Cortex of kidney (tissue), 1 donor: ENCODE measurements at places on chromosomes 7 and 10.

DNA sequence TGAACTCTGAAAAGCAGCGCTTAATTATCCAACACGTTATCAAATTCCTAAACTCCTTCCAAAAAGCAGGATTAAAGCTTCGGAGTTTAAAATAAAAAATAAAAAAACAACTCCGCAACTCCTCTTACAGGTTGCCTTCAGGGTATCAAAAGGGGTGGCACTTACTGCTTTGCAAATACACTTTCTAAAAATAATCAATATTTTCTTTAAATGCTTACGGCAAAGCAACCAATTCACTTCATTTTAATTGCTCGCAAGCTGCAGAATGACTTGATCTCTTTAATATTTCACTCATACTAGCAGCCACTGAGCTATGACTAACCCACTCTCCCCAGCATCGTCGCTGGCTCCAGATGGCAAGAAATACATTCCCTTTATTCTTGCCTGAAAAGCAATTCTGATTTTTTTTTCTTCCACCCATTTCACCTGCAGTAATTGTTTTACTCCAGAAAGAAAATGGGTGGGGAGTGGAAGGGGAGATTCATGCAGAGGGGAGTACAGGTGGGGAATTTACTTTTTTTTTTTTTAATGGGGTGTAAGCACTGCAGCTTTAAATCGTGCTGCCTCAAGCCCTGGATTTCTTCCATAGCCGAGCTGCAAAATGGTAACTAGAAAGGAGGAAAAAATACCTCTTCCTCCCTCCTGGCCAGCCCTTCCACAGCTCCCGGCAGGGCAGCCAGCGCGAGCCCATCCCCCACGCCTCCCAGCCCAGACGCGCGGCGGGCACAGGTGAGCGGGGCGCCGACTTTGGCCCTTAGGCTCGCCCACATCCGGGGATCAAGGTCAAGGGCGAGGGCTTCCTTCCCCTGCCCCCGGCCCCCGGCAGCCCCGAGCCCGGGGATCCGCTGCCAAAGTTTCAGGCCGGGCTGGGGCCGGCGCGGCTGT is 54.2 kb upstream of the FHIP2A start:
- DNase-seq = no peak

DNA sequence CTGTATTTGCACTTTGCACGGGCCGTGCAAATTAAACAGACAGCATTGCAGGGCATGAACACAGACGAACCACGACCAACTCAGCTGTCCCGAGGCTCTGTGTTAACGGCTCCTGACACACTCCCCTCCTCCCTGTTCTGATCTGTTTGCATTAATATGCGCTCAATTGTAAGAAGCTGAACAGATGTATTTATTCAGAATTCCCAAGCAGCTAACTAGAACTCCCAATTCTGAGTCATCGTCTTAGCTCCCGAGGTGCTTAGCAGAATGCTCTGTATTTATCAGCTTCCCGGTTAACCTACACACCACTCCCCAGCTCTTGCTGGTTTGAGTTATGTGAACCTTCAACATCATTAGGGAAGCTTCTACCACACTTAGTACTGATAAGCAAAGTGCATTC is 286.4 kb downstream of the PTPRN2 start:
- no peak for DNase-seq

GRCh38 chr10:86044029-86044428 is 322.6 kb downstream of the GRID1 start:
- no peak for DNase-seq

- DNase-seq = peak; percentile 28
Measured at GRCh38 chr10:95290461-95291364, at the start of gene PDLIM1. Gene PDLIM1 (minus strand): TSS chr10:95291003. CDS start chr10:95290915, 88 bp downstream.

DNA sequence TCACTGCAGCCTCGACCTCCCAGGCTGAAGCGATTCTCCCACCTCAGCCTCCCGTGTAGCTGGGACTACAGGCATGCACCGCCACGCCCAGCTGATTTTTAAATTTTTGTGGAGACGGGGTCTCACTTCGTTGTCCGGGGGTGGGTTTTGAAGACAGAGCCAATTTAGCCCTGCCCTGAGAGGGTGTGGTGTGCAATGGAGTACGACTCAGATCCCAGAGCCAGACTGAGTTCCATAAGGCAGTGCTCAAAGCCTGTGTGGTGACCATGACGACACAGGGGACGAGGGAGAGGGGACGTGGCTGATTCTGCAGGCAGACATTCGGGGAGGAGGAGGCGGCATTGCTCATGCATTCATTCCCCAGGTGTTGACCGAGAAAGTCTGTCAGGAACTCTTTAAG is 72.1 kb downstream of the ZMIZ1 start:
- DNase-seq = no peak

DNA sequence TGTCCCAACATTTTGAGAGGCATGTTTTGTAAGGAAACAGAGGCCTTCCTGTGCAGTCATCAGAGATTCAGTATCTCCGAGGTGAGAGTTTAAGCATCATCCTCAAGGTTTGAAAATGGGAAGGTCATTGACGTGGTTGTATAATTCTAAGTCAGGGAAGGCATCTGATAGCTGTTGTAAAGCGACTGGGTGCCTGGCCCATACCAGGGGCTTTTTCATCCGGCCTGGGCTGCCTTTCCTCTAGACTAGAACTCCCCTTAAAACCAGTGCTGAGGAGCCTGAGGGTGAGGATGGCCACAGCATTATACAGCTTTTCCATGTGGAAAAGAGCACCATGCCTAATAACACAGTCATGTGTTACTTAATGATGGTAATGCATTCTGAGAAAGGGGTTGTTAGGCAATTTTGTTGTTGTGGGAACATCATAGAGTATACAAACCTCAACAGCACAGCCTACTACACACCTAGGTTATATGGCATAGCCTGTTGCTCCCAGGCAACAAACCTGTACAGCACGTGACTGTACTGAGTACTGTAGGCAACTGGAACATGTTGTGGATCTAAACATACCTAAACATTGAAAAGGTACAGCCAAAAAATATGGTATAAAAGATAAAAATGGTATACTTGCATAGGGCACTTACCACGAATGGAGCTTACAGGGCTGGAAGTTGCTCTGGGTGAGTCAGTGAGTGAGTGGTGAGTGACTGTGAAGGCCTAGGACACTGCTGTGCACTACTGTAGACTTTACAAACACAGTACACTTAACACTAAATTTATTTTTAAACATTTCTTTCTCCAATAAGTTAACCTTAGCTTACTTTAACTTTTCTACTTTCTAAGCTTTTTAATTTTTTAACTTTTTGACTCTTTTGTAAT is 13.5 kb upstream of the CACUL1 start:
- DNase-seq = no peak

DNA sequence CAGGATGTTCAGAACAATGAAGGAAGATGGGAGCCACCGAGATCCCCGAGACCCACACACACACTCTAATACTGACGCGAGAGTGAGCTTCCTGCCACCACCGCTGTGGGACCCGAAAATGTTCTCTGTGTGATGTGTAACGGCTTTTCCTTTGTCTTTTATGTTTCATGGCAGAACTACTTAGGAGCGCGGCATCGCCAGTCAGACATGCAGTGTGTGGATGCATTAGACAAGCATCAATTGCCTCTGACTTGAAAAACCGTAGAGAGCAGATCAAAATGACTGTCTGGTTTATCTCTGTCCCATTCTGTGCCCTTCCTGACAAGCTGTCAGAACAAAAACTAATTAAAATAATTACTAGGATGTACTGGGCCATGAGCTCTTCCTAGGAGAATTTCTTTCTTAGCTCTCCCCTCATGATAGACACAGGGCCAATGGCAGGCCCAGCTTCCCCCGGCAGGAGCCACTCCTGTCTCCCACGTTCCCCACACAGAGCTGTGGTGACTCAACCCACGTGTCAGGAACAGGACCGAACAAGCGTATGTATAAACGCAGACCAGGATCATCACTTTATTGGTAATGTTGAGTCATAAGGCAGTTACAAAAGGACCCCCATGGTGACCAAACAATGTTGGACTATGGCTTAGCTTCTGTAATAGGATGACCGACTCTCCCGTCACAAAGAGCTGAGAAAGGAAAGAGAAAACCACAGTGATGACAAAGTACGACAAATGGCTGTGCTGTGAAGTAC is 705.0 kb downstream of the PARD3 start:
- no peak for DNase-seq

DNA sequence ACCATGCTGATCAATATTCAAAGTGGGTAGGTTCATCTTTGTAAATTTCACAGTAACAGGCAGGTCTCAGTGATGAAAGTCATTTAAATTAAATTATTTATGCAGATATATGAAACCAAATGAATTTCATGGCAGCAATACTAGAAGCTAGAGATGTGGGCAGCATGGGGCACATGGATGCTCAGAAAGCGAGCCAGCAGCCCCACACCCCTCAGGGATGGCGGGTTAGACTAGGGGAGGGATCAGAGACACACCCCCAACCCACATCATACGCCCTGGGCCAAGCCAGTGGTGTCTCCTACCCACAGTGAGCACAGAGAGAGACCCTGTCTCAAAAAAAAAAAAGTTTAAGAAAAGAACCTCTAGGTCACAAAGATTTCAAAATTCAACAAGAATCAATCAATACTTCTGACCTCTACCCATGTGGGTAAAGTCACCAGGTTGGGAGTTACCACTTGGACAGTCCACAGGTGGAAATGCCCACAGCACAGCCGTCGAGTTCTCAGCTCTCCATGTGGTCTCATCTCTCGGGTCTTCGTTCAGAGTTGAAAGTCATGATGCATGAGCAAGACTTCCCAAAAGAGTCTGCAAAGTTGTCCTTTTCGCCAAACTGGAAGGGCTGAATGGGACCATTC is 79.3 kb upstream of the PPP2R2D start:
- no peak for DNase-seq

DNA sequence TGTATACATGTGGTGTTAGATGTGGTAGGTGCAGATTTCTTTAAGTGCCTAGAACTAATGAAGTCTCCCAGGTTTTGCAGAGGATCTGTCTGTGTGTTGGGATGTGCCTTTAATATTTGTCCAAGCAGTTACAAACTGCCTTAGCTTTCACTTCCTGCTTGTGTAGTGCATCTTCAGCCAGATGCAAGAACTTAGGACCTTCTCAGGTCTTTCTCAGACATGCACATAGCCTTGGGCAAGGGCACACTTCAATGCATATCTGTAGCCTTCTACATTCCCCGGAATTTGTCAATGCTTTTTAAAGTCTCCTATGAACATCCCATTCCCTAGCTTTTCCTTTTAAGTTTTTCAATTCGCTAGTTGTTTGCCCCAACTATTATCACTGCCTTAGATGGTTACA is 47.2 kb upstream of the SLC39A12 start:
- no peak for DNase-seq

DNA sequence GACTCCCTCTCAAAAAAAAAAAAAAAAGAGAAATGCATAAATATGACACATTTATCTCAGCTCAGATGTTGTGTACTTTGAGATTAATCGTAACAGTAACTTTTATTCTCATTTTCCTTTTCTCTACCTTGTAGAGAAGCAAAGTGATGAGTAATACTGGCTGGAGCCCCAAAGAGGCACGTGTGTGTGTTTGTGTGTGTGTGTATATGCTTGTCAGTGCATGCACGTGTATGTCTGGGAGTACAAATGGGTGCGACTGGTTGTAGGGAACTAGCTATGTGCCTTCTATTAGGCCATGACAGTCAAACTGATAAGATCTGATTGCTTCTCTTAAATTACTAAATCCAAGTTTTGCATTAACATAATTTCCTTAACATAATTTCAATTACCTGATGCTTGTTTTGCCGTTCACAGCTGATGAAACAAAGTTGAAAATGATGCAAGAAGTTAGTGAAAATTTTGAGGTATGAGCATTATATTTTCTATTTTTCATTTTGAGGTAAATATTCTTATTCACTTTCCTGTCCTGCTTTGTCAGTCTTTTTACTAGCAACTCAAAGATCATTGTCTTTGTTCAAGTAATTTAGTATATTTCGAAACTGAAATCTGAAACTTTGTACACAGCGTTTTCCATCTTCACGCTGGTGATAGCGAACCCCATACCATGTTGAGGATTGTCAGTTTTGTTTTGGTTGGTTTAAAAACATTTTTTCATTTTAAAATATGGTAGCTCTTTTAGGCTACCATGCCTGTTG is 3.4 kb downstream of the TRRAP start:
- no peak for DNase-seq

DNA sequence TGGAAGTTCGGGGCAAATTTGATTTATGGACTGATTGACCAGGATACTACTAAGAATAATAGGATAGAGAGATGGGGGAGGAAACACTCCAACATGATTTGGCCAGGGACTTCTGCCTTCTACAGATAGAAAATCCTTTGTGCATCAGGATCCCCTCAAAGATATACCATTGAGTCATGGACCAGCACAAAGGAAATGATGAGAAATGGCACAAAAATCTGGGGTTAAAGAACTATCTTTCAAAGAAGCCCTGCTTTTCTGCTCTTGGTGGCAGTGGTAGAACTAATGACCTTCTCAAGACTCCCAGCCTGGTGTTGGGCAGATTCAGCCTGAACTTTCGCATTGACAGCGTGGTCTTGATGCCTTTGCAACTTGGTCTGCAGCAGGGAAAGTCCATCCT is 27.6 kb upstream of the LAMB1 start:
- no peak for DNase-seq

DNA sequence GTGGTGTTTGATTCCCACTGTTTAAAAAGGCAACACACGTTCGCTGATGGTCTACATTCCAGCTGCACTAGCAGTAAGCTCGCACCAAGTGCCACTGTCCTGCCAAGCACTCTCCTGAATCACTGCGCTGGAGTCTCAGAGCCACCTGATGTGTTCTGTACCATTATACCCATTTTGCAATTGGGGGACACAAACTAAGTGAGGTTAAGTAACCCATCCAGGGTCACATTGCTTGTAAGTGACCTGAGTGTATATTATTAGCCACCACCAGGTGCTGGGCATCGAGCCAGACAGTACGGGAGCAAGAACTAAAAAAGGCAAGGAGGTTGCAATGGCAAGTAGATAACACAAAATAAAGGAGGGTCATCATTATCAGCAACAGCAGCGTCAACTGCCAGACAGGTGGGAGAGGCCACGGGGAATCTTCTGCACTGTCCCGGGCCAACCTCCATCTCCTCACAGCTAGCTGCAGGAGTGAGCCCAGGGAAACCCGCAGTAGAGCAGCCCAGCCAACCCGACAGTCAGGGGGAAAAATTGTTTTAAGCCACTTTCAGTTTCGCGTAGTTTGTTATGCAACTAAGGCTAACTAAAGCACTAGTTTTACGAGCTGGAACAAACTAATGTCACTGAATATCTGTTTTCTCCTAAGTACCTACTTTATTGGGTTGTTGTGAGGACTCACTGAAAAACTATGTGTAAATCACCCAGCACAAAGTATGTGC is 712 bp upstream of the CPVL start:
- DNase-seq = no peak

DNA sequence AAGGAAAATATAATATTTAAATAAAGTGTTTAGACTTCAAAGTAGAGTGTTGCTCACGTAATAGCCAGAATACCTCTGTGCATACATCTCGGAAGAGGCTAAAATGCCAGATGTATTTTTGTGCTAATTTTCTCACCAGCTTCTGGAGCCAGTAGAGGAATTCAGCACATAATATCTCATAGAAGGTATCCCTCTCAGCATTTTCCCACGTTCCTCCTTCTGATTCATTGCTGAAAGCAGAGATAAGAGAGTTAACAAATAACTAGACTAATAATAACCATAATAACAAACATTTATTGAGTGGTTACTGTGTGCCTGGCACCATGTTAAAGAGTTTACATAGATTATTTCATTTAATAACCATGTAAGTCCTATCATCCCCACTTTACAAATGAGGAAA is 123.6 kb downstream of the VTI1A start:
- DNase-seq = no peak

GRCh38 chr7:138021889-138022288 is 20.0 kb upstream of the CREB3L2 start:
- DNase-seq = no peak
